ENCODE measurements at places on chromosomes 12 and 14.
A peak's percentile ranks its signal among the peaks of the same experiment; 100 is the strongest.

DNA sequence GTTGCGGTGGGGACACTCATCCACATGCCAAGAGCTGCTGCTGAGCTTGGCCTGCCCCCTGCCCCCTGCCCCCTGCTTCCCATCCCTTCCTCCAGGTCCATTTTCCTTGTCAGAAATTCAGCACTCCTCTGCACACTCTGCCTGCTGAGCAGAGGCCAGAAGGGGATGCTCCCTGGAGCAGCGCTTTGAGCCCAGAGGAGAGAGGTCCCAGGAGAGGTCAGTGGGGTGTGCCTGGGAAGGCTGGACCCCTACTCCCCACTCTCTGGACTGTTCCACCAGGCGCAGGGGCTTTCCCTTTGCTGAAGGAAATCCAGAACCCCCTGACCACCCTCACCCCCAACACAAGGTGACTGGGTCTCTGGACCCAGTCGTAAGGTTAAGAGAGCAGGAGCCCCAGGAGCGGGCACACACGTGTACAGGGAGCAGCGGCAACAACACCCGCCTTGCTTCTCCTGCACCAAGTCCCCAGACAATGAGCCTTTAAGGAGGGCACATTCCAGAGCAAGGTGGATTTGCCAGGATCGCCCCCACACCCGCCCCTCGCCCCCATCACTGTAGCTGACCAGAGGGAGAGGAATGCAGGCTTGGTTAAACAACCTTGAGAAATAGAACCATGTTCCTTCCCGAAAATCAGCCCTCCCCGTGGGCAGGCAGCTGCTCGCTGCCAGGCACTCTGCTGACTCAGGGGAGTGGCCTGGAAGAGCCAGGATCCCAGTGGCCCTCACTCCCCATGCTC is 30.7 kb downstream of the ISCA2 start:
- no peak for DNase-seq

GRCh38 chr12:72432037-72432604 is 160.0 kb downstream of the TRHDE start:
- DNase-seq, result peak; percentile 67

DNA sequence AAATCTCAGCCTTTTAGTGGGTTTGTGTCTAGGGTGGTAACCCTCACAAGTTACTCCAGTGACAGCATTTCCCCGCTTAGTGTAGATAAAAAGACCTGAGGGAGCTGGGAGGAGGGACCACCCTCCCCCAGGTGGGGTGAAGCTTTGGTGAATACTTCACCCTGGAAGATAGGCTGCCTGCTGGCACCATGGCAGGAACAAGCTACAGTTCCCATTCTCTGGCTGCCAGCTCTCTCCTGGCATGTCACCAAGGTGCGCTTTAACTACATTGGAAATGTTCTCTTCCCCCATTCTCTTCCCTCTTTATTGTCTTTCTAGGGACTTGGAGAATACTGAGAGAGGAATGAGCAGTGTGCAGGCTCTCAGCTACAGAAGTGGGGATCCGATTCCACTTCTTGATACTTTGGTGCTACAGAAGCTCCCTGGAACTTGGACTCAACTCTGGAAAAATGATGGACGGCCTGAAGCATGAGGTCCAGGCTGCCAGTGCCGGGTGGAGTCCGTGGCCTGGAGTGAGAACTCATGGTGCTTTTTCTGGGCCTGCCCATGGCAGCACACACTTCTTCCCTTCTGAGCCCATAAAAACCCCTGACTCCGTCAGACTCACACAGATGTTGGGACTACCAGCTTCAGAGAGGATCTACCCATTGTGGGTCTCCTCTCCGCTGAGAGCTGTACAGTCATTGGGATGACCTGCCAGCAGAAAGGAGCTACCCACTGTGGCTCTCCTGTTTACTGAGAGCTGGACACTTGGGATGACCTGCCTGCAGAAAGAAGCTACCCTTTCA is 198.0 kb downstream of the ADGRD1 start:
- DNase-seq, result no peak

DNA sequence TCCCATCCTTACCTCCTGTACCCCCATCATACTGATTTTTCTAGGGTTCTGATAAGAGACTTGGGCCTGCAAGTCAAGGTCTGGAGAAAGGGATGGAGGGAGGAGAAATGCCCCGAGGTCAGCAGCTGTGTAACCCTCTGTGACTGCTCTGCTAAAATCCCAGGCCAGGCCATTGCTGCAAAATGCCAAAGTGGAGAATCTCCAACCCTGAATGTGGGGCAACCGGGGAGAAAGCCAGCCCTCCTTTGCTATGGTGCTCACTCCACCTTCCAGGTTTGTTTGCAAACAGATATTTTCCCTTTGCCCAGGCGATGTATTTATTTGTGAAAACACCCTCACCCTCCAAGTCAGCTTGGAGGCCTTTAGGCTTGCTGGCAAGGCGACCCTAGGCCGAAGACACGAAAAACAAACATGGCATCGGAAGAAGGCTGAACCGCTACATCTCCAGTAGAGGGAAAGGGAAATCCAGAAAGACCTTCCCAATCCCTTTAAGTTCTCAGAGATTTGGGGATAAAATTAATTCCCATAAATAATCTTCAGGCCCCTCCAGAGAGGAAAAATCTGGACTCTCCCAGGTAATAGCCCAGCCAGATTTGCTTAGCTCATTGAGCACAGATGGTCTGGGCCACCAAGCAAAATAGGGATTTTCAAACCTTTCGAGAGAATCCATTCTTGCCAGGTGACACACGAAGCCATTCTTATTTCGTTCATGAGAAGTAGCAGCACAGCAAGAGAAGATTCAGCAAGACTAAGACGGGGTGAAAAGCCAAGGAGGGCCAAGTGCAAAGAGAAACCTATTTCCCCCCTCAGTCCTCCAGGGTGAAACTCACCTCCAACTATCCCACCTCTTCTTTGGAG is 1.3 kb upstream of the TBX5 start:
- DNase-seq, result no peak

- DNase-seq, result no peak
Measured at GRCh38 chr14:33696165-33696564, 254.7 kb downstream of the EGLN3 start.

DNA sequence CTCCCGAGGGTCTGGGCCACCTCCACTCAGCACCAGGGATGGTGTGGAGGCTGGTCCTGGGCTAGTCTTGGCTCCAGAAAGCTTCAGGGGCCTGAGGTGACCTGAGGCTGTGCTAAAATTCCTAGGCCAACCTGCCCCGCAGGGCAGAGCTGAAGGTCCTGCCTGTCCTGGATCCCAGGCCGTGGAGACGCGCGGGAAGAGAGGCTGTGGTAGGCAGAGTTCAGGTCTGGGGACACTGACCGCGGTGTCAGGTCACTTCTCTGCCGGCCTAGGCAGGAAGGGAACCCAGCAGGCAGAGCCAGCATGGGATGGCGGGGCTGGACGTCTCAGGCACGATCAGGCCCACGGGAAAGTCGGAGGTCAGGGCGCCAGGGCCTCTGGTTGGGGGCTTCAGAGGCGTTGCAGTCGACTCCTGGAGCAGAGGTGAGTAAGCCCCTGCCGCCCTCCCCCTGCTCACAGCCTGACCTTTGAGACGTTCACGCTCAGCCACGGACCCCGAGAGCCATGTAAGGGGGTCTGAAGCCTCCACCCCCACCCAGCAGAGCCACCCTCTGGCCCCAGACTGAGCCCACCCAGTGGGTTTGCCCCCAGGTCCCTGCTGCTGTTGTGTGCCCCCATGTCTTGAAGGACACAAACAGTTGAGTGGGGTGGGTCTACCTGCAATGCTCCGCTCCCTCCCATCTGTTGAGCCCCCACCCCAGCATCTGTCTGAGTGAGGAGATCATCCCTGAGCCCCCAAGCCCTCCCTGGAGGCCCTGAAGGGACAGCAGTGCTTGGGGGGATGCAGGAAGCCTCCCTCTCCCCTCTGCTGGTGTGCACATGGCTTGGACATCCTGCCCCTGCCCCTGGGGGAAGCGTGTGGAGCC is 142.7 kb downstream of the KIF26A start:
- DNase-seq, result no peak

DNA sequence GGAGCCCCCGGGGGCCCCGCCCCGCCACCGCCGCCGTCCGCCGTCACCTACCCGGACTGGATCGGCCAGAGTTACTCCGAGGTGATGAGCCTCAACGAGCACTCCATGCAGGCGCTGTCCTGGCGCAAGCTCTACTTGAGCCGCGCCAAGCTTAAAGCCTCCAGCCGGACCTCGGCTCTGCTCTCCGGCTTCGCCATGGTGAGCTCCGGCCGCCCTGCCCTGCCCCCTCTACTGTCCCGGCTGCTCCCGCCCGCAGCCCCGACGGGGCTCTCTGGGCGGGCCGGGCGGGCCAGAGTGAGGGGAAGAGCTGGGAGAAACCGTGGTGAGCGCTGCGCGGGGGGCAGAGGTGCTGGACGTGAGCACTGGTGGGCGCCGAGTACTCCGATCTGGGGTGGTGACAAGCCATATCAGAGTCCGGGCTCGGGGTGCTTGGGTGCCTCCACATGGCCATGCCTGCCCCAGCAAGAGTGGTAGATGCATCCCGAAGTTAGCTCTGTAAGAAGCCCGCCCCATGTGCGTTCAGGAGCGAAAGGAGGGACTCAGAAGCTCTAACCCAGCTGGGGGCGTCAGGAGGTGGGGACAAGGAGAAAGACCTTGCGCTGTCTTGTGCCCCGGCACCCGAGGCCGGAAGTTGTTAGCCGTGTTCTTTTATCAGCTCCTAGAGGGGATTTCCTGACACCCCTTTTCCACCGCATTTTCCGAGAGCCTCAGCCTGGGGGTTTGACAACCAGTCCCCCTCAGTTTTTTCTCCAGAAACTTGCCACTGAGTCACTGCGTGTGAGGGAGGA is 717 bp downstream of the ORAI1 start:
- peak; percentile 78 for DNase-seq

DNA sequence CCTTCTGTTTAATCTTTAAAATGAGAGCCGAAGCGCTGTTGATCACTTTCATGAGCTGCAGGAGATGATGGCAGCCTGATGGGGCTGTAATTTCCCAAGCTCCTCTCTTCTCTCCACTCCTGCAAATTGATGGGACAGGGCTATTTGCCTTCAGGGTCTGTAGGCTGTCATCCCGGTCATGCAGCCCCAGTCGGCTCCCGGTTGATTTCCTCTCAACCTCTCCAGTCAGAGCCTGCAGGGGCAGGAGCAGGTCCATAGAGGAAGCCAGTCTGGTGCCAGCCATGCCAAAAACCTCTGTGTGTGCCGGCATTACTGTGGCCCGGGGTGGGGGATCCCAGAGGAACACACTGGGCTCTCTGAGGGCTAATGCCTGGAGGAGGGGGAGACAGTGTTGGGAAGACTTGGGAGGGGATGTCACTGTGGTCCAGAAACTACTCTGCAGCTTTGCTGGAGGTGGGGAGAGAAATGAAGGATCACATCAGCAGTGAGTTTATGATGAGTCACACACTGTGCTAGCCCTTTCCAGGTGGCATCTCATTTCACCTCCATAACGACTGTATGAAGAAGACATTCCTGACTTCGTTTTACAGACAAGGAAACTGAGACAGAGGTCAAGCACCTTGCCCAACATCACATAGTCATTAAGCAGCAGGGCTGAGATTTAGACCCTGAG is 46.5 kb upstream of the PRIMA1 start:
- DNase-seq, result no peak

GRCh38 chr12:6768990-6769389 is 2.8 kb downstream of the PTMS start:
- peak; percentile 72 for DNase-seq

DNA sequence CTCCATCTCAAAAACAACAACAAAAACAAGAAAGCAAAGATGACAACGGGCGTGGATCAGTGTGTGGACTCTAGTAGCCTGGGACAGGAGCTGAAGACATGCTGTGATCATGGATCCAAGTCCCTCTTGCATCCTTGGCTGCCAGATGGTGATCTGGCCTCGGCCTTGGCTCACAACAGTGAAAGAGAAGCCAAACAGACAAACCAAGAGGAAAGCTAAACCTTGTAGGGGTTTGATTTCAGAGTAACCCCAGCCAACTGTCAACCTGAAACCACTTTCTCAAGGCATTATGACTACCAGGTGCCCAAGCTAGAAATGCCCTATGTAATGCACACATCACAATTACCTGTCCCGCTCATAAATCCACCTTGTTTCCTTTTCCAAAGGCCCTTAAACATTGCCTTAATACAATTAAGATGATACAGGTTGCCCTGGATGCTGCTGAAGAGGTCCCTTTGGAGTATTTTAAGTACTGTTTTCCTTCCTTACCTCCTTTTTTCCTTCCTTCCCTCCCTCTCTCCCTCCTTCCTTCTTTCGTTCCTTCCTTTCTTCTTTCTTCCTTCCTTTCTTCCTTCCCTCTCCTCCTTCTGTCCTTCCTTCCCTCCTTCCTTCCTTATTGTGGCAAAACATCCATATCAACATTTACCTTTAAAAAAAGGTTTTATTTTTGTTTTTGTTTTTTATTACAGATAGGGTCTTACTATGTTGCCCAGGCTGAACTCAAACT is 41.4 kb upstream of the NINJ2 start:
- no peak for DNase-seq

DNA sequence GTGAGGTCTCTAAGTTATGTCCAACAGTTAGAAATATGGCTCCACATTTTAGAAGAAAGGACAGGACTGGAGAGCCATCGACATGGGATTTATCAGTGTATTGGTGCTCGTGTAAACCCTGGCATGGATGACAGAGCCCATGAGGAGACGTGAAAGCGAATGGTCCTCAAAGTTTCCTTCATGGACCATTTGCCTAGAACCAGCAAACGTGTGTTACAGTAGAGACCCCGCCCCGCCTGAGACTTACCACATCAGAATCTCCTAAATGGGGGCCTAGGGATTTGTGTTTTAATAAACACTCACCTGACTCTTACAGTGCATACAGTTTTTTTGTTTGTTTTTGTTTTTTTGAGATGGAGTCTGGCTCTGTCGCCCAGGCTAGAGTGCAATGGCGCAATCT is 12.2 kb downstream of the EVL start:
- no peak for DNase-seq

DNA sequence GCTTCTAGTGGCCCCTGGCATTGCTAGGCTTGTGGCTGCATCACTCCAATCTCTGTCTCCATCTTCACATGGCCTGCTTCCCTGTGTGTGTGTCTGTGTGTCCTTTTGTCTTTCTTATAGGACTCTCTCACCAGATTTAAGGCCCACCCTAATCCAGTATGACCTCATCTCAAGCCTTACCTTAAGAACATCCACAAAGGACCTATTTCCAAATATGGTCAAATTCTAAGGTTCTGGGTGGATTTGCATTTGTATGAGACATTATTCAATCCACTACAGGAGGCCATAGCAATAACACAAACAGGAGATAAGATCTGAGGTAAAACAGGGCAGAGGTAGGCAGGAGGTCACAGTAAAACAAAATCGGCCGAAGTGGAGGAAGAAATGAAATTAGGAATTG is 375.9 kb downstream of the BTG1 start:
- DNase-seq, result no peak

GRCh38 chr12:106519607-106520021 is 63.2 kb upstream of the RFX4 start:
- DNase-seq, result peak; percentile 32

GRCh38 chr14:76550534-76550933 is 174.6 kb downstream of the ESRRB start:
- DNase-seq, result no peak

All from hepatocyte (in vitro differentiated cells).